ENCODE measurements at places on chromosomes 1 and 21. TPM values are rescaled to one million over a fixed set of nuclear protein-coding genes. Genes with fewer than 3 reads are reported as not detected.
A peak's percentile ranks its signal among the peaks of the same experiment; 100 is the strongest.

DNA sequence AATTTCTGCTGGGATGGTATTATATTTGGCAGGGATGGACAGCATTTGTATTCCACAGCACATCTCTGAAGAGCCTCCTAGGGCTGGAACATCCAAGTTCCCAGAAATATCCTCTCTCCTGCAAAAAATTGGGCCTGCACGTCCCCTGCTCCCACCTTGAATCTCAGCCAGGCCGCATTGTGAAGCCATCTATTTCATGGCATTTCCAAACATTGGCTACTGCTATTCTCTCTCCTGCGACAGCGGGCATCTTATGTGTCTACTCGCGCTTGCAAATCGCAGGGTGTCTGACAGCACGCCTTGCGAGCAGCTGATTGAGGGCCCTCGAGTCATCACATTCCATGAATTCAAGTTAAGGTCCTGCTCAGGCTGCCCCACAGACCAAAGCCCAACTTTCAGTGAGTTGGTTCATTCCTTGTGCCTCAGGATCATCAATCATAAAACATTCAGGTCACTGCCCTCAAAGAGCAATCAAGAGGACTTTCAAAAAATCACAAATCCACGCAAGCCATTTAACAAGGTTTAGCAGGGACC is 15.8 kb downstream of the RGS8 start:
- H3K27me3 ChIP-seq = peaks cover 19% of the 10 kb centered on the region
- H3K4me3 ChIP-seq = no peak overlapping the region
- no peak for DNase-seq
- H3K27ac ChIP-seq = no peak overlapping the region
- H3K4me1 ChIP-seq = no peaks in the 10 kb centered on the region

DNA sequence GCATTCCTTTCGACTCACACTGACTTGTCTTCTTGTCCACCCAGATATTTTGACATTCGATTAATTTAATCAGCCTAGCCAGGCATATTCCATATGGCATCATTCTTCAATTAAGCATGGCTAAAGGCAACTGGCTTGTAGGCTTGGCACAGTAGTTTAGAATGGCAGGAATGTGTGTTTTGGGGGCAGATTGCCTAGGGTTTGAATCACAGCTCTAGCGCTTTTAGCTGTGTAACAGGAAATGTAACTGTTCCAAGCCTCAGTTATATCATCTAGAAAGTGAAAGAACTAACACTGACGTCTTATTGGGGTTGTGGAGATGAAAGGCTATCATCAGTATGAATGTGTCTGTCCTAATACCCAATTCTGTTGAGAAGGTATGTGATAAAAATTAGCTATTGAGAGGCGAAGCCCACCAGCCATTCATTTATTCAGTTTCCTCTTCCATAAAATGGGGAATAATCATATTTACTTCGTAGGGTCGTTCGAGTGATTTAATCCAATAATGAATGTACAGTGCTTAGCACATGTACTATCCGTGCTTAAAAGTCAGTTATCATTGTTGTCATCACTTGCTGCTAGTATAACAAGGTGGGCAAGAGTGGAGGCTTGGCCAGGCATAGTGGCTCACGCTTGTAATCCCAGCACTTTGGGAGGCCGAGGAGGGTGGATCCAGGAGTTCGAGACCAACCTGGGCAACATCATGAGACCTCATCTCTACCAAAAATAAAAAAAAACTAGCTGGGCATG is 41.6 kb upstream of the GRHL3 start:
- DNase-seq = no peak
- no peak overlapping the region for H3K4me3 ChIP-seq
- no peaks in the 10 kb centered on the region for H3K4me1 ChIP-seq
- H3K27me3 ChIP-seq = no peaks in the 10 kb centered on the region
- H3K36me3 ChIP-seq = no peaks in the 10 kb centered on the region

- H3K36me3 ChIP-seq = no peaks in the 10 kb centered on the region
- H3K27me3 ChIP-seq = no peaks in the 10 kb centered on the region
- H3K27ac ChIP-seq = no peak overlapping the region
- peak; percentile 74 for DNase-seq
Measured at GRCh38 chr21:42734323-42734971, 81.0 kb downstream of the PDE9A start.

DNA sequence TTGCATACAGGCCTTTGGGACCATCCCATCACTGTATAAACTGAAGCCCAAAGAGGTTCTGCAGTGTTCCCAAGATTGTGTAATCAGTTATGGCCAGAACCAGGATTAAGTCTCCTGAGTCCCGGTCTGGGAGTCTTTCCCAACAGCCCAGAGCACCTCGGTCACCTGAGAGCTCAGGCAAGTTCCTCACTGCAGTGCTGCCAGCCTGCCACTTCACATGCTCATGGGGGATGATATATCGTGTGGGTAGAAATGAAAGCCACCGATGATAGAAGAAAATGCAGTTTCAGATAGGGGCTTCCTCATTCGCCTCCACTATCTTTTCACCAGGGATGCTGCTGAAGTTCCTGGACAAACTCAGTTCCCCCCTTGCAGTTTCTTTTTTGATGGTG is 30.4 kb downstream of the FHAD1 start:
- no peak overlapping the region for H3K4me3 ChIP-seq
- H3K27me3 ChIP-seq = no peaks in the 10 kb centered on the region
- no peaks in the 10 kb centered on the region for H3K4me1 ChIP-seq

- no peak overlapping the region for H3K27ac ChIP-seq
- no peak overlapping the region for H3K4me3 ChIP-seq
- H3K36me3 ChIP-seq = peaks cover 52% of the 10 kb centered on the region
- DNase-seq = no peak
- no peaks in the 10 kb centered on the region for H3K4me1 ChIP-seq
Measured at GRCh38 chr1:206449565-206449964, 20.7 kb upstream of the IKBKE start.

The ADAM15 gene
- 24.9 TPM for polyA plus RNA-seq

The CLCA4 gene
- polyA plus RNA-seq = 1.2 TPM

DNA sequence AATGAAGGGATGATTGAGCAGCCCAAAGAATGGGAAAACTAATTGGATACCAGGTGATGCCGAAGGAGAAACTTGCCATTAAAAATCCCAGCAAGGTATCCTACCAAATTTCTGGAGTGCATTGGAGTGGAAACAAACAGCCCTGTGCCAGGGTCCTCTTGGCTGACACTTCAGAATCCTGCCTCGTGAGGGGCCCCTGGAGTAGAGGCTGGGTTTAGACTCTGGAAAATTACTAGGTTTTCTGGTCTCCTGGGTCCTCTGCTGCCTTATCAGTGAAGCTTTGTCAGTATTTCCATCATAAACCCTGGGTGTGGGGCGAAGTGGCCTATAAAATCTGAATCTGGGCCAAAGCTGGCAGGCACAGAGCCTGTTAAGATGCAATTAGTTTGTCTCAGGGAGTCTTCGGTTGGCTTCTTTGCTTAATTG is 289.2 kb upstream of the USP24 start:
- peaks cover 3% of the 10 kb centered on the region for H3K4me1 ChIP-seq
- H3K36me3 ChIP-seq = no peaks in the 10 kb centered on the region
- H3K27me3 ChIP-seq = peaks cover 13% of the 10 kb centered on the region
- DNase-seq = peak; percentile 24
- no peak overlapping the region for H3K27ac ChIP-seq

DNA sequence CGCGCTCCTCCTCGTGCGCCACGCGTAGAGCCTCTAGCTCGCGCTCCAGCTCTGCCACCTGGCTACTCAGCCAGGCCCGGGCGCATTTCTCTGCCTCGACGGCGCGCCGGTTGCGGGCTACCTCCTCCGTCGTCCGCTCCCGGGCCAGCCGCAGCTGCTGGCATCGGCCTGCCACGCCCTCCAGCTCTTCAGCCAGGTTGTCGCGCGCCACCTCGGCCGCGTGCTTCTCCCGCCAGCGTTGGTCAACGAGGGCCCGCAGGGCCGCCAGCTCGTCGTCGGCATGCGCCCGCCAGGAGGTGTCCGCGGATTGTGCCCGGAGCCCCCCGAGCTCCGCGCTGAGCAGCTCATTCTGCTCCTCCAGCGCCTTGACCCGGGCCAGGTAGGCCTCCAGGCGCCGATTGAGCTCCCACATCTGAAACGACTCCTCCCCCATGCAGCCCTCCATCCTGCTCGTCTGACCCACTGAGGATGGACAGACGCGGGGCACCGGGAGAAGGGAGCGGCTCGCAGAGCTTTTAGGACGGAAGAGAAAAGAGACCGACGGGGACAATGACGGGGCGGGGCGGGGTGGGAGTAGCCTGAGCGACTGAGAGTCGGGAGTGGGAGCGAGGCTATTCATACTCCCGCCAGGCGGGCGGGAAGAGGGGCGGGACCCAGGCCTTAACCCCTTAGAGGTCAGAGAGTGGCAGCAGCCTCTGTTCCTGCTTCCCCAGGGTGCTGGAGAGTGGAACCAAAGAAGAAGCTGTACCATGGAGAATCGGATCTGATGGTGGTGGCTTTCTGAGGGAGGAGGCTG is at the start of gene NES:
NES (minus strand) TSS at position 588 of the 796 bp plus-strand sequence; CDS start at position 445, 143 bp downstream.
- H3K27me3 ChIP-seq = peaks cover 11% of the 10 kb centered on the region
- H3K4me1 ChIP-seq = no peaks in the 10 kb centered on the region
- H3K4me3 ChIP-seq = no peak within 1 kb of the TSS
- DNase-seq = no peak

The GNAT2 gene
- polyA plus RNA-seq = 0.04 TPM

DNA sequence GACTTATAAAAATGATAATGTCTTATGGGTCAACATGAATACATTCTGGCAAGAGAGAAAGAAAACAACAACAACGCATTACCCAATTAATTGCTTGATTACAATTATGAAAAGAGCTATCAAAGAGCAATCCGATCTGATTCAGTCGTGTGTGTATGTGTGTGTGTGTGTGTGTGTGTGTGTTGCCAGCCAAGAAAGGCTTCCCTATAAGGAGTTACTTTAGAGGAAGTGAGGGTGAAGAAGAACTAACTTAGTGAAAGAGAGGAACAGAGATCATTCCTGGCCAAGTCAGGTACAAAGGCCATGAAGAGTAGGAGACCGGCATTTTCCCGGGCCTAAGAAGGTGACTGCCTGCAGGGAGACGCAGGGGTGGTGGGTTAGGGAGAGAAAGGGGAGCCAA is 9.4 kb downstream of the TMEM35B start:
- H3K4me1 ChIP-seq = no peaks in the 10 kb centered on the region
- H3K4me3 ChIP-seq = no peak overlapping the region
- DNase-seq = no peak
- peaks cover 5% of the 10 kb centered on the region for H3K36me3 ChIP-seq

DNA sequence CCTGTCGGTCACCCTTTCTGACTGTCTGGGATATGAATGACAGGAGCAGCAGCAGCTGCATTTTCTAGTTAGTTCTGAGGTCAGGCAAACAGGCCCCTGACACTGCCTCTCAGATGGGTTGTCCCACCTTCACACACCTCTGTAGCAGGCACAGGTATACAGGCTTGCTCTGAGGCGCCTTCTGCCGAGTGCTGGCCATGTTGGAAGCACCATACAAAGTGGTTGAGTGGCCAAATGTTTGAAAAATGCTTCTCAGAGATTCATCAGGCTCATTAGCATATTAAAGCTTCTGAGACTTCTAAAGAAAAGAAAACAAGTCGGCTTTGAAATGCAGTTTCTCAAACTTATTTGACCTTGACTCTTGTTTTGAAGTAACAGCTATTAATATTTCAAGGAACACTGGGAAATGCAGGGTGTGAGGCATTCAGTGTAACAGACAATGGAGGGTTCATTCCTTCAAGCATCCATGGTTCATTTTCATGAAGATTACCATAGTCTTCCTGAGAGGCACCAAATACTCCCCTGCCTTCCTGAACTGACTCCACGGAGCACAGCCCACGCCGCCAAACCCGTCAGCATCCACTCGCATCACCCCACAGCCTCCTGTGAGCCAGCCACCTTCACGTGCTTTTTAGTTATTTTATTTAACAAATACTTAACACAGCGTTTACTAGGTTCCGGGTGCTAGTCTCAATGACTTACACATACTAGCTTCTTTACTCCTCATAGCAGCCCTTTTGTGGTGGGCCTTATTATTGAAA is 81.8 kb downstream of the KCNN3 start:
- H3K27ac ChIP-seq = no peak overlapping the region
- H3K36me3 ChIP-seq = no peaks in the 10 kb centered on the region
- DNase-seq = no peak
- H3K4me1 ChIP-seq = no peaks in the 10 kb centered on the region

GRCh38 chr1:169108863-169109560 is 2.5 kb downstream of the ATP1B1 start:
- no peaks in the 10 kb centered on the region for H3K27me3 ChIP-seq
- DNase-seq = peak; percentile 72
- H3K4me3 ChIP-seq = peak overlapping the region; percentile 79
- H3K27ac ChIP-seq = peak overlapping the region; percentile 92
- H3K4me1 ChIP-seq = peaks cover 36% of the 10 kb centered on the region

DNA sequence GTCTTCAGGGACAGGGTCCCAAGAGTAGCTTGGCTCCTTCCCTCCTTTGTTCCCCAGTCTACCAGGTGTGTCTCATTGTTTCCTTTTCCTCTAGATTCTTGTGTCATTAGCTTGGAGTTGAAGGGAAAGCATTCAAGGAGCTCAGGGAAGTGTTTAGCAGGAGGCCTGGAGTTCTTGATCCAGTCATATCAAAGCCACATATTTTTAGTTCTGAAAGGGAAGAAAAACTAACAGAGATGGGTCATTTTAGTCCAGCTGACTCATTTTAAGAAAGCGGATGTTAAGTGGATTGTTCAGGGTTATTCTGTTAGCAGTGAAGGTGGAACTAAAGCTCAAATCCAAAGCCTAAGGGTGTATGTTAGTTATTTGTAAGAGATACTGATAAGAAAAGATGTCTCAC is 721 bp downstream of the C1orf54 start:
- H3K4me3 ChIP-seq = no peak overlapping the region
- no peak for DNase-seq
- H3K36me3 ChIP-seq = no peaks in the 10 kb centered on the region
- H3K27ac ChIP-seq = no peak overlapping the region
- peaks cover 7% of the 10 kb centered on the region for H3K4me1 ChIP-seq

DNA sequence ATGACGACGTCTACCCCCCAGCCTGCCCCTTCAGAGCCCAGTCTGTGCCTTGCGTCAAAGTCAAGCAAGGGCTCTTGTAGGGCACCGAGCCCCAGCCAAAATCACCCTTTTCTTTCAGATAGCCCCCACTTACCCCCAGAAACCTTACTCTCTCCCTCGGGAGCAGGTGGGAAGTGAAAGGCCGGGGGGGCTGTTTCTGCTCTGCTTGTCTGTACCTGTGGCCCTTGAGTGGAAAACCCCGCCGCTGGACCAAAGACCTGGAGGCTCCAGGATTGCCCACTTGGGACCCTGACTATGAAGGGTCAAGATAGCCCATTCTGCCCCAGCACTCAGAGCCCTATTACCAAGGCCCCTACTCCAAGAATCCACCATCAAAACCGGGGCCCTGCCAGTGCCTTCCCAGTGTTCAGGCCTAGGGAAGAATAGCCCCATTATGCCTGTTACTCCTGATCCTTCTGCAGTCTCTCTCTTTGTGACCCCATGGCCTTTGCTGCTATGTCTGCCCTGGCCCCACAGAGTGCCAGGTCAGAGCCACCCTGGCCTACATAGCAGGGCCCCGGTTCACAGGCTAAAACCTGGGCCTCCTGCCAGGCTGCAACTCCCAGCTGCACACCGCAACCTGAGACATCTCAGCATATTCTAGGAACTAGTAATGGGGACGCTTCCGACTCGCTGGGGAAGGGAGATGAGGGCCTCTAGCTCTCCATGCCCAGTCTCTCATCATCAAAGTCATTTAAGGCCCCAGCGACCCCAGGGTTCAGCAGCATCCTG is 22.2 kb upstream of the HPDL start:
- peak overlapping the region; percentile 97 for H3K27ac ChIP-seq
- H3K36me3 ChIP-seq = no peaks in the 10 kb centered on the region
- H3K4me3 ChIP-seq = peak overlapping the region; percentile 86
- DNase-seq = peak; percentile 47
- H3K4me1 ChIP-seq = no peaks in the 10 kb centered on the region
- no peaks in the 10 kb centered on the region for H3K27me3 ChIP-seq
